ENCODE measurements at places on chromosomes 4 and X. TPM values are rescaled to one million over a fixed set of nuclear protein-coding genes. Genes with fewer than 3 reads are reported as not detected.

SPACA5 gene
- not detected for total RNA-seq

NAP1L5 gene
- 7.2 TPM for total RNA-seq

GRCh38 chr4:4696530-4696929 lies 154.7 kb upstream of the STX18 start:
- DNase-seq = no peak

- DNase-seq = no peak
Observed at GRCh38 chrX:20383477-20383876, 116.8 kb upstream of the RPS6KA3 start.

- DNase-seq = no peak
Observed at GRCh38 chr4:82373486-82373815, 340 bp downstream of the HNRNPD start.

CCDC110 gene
- 1.00 TPM for total RNA-seq

DNA sequence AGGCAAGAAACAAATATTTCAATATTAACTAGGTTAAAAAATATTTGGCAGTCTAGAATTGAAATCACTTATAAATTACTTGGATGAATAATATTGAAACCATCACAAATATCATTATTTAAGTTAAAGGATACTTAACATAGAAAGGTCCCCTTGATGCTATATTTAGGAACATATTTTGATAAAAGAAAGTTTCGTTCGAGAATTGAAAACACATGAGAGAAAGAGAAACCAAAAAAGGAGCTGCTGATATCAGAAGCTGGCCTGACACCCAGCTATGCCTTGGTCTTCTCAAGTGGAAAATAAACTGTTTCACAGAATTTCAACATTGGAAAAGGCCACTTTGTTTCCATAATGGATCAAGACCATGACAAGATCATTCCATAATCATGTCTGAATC lies 762.4 kb downstream of the DMD start:
- DNase-seq = no peak

GRCh38 chr4:38071801-38072431 lies 111.7 kb downstream of the PTTG2 start:
- DNase-seq = peak; percentile 46

DNA sequence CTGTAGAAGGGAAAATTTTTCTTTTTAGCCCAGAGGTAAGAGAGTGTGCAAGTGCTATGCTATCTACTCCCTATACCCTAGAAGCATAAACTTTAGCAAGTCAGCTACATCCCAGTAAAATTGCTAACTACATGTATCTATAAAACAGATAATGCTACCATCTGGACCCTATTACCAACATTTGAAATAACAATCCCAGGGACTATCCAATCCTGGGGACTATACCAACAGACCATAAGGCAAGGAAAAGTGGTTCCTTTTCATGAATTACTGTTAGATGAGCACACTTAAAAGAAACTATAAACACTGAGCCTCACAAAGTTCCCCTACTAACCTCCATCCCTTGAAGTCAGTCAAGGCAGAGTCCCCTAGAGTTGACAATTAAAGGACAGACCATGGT lies 213.6 kb upstream of the VEGFC start:
- no peak for DNase-seq

DNA sequence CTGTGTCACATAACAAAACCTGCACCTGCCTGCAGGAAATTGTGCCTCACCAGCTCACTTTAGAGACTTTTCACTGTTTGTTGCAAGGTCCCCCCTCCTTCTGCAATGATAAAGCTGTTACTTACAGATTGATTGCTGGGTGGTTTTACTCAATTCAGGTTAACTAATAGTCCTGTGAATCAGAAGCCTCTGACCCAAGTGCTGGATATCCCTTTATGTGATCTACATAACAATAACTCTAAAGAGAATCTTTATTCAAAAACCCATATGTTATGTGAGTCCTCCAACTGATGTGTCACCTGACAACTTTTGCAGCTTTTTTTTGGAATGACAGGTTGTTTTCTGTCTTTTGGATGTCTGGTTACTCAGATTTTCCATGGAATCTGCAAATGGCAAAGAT lies 2323.6 kb upstream of the TENM3 start:
- DNase-seq = no peak

SLC4A4 gene
- total RNA-seq = 33.1 TPM

GPR82 gene
- total RNA-seq = not detected

UGT8 gene
- total RNA-seq = not detected

DNA sequence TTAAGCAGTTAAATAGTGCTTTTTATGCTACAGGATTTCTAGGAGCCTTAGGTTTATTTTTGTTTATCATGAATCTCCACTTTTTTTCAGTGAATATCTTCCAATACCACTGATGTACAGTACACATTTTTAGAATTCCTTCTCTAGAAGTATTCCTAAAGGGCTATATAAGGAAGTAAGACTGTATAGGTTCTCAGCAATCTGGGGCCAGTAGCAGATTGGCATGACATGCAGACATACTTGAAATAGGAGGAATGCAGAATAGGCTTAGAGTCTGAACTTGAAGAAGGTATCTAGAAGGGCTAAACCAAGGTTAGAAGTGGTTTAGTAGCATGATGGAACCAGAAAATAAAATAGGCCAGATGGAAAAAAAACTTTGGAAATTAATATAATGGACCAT lies 29.8 kb downstream of the HEPH start:
- no peak for DNase-seq

DNA sequence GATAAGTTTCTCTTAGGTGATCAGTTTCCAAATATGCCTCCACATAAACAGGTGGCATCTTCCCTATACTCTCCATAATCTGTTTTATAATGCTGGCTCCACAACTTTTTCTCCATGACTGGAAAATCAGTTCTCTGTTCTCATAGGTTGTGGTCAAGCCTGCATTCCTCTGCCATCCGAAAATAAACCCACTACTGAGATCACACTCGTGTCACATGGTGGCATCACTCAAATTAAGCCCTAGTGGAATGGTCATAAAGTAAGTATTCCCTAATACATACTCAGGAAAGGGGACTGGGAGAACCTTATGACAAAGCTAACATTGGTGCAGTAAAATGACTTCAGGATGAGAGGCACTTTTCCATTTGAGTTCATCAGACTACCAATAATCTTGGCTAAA lies 37.6 kb downstream of the MAGED4B start:
- DNase-seq = no peak

RRH gene
- total RNA-seq = not detected

DCLK2 gene
- 16.2 TPM for total RNA-seq

DNA sequence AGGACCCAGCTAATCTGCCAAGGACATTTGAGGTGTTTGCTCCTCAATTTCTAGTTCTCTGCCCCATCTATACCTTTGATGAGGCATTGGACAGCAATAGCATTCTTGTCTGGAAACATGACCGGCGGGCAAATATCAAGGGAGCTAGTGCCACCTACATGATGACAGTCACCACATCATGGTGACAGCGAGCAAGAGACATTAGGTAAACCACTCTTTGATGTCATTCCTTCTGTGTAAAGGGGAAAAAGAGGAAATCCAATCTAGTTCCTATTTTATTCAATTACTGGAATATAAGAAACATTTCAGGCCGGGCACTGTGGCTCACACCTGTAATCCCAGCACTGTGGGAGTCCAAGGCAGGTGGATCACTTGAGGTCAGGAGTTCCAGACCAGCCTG lies 20.7 kb upstream of the IL13RA1 start:
- DNase-seq = no peak

DNA sequence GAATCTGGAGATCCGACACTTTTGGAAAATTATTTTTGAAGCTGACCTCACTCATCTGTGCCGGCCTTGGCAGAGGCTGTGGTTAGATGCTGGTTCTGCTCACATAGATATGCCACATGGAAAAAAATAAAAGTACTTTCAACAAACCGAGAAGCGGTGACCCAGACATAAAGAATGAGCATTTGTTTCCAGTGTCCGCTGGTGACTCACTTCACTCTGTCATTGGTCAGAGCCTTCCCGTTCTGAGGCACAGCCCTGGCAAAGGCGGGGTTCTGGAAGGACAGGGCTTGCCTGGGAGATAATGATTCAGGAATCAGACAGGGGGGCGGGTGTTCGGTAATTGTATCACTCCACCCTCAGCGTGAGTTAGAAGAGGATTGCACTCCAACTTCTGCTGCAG lies 172.4 kb upstream of the MXRA5 start:
- peak; percentile 17 for DNase-seq

TMEM156 gene
- total RNA-seq = not detected
